ENCODE measurements at places on chromosomes 16 and 17.

DNA sequence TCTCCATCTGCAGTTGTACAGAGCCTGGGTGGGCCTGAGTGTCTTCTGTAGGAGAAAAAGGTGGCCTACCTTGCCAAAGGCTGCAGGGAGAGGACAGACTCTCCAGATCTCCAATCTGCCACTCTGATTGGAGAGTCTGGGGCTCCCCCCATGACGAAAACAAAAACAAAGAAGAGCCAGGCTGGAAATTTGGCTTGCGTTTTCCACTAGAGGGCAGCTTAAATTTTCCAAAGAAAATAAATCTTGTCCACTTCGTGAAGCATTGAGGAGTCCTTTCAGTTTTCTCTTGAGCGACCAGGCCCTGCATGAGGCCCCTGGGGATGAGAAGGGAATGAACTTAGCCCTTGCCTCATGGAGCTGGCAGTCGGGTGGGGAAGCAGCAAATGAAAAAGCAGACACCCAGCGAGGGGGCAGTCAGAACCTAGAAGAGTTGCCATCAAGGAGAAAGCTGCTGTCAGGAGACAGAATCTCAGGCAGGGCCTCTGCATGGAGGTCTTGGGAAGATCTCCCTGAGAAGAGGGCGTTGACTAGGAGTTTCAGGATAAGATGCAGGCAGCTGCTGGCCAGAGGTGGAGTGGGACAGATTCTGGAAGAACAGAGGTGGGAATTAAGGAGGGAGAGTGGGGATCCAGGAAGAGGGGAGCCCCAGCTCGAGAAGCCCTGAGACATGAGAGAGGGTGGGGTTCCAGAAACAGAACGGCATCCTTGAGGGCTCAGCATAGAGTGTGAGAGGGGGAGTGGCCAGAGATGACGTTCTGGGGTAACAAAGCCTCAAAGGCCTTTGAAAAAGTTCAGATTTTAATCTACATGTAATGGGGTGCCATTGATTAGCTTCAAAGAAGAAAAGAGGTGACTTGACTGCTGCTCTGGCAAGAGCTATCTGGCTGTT lies 8.4 kb upstream of the SHCBP1 start:
- no peak for DNase-seq

GRCh38 chr17:83089328-83090132 lies 10.1 kb downstream of the METRNL start:
- no peak for DNase-seq

DNA sequence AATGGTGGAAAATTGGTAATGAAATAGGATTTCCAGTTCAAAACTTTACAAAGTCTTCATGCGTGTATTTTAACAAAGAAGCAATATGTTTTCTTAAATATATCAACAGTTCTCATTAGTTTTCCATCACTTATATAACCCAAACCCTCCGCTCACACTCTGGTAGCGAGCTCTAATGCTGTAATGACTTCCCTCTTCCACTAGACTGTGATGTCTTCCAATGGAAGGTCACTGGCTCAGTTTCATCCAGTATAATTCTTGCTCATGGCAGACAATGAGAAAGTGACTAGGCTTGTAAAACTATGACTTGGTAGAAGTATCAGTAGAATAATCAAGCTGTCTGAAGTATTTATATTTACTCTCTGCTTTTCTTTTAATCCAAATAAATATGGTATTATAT lies 32.8 kb downstream of the NETO2 start:
- DNase-seq = no peak

- DNase-seq = no peak
Observed at GRCh38 chr16:21167360-21167759, 8.9 kb downstream of the LDAF1 start.

DNA sequence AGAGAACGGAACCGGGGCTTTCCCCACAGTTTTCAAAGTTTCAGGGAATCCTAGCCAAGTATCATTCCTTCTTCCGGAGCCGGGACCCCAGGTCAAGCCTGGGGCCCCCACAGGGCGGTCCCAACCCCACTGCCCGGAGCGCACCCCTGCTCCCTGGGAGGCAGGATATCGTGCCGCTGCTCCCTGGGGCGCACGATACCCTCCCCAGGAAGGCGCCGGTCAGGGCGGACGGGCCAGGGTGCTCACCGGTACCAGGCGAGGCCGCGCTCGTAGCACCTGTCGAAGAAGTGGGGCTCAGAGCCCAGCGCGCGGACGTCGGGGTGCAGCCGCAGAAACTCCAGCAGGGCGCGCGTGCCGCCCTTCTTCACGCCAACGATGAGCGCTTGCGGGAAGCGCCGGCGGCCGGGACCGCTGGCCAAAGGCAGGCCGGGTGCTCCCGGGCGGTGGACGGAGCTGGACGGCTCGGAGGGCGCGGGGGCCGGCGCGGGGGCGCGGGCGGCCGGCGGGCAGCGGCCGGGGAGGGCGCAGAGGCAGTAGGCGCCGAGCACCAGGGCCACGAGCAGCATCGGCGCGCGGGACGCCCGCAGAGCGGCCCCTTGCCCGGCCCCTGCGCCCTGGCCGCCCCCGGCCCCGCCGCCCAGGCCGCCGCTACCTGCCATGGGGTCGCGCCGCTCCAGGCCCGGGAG lies 407 bp downstream of the HS3ST6 start:
- DNase-seq = no peak

DNA sequence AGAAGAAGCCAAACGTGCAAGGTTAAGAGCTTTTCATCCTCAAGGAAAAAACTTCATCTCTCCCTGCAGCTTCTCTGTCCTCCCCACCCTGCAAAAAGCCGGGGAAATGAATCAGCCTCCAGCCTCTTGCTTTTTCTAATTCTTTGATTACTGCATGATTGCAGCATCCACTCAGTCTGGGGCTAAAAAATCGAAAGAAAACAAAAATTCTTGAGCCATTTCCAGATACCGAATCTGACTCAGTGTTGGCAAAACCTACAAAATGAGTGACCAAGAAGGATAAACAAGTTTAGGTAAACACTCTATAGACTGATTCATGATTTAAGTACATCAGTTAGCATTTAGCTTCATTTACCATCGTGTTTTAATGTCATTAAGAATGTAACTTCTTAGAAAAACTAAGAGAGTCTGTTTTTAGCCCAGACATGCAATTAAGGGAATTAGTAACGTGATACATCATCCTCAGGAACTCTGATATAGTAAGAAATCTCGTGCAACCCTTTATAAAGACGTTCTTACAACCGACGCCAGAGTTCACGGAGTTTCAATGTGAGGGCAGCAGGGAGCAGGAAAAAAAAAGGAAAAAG lies 287.3 kb upstream of the FOXF1 start:
- no peak for DNase-seq

Data from stimulated activated CD8-positive, alpha-beta memory T cell treated with anti-CD3 and anti-CD28 coated beads, Interleukin-4, amount 100 ng/mL, for 4 hours (primary cell).